ENCODE measurements at places on chromosomes 16 and 17. TPM values are rescaled to one million over a fixed set of nuclear protein-coding genes. Genes with fewer than 3 reads are reported as not detected.

DNA sequence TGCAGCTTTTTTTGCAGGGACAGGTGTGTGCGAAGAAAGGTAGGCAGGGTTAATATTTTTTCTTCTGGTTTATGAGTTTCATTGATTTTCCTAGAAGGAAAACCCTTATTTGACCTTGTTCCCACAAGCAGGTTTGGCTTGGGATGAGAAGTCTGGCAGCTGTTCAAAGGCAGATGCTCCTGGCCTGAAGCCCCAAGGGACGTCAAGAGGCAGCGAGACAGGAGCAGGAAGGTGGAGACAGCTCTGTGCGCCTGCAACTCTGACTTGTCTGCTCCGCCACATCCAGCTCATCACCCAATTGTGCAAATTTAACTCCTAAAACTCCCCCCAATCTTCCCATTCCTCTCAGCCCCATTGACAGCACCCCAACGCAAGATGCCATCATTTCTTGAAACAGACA, 136.8 kb upstream of the XYLT1 start:
- DNase-seq = no peak

The CSH2 gene
- polyA plus RNA-seq = 0.06 TPM

DNA sequence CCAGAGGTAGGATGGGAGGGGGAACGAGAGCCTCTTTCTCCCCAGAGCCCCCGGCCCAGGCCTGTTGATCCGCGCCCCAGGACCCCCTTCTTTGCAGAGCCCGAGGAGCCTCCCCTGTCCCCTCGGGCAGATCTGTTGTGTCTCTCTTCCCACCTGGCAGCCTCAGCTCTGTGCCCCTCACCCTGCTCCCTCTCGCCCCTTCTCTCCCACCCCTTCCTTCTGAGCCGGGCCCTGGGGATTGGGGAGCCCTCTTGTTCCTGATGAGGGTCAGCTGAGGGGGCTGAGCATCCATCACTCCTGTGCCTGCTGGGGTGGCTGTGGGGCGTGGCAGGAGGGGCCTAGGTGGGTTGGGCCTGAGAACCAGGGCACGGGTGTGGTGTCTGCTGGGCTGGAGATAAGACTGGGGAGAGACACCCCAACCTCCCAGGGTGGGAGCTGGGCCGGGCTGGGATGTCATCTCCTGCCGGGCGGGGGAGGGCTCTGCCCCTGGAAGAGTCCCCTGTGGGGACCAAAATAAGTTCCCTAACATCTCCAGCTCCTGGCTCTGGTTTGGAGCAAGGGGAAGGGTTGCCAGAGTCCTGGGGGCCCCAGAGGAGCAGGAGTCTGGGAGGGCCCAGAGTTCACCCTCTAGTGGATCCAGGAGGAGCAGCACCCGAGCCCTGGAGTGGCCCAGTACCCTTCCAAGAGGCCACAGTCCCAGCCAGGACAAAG, 65.4 kb downstream of the MRC2 start:
- no peak for DNase-seq

The KRT27 gene
- polyA plus RNA-seq = not detected

DNA sequence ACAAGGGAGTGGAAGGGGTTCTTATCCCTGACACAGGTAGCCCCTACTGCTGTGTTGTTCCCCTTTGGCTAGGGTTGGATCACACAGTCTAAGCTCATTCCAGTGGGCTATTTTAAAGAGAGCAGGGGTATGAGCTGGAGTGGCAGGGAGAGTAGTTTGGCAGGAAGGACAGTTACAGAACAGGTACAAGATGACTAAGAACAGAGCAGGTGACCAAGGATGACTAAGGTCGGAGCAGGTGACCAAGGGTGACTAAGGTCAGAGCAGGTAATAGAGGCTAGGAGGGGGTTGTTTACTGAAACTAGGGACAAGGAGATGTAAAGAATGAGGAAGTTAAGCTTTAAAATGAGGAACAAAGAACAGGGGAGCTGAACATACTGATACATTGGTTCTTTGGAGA, 58.8 kb downstream of the UTP18 start:
- DNase-seq = no peak

The EVPLL gene
- polyA plus RNA-seq = not detected

GRCh38 chr17:13601776-13602551, at the start of gene HS3ST3A1:
Gene HS3ST3A1, minus strand, starts transcription at chr17:13601929. Its CDS starts 800 bp downstream, at chr17:13601129.
- no peak for DNase-seq

DNA sequence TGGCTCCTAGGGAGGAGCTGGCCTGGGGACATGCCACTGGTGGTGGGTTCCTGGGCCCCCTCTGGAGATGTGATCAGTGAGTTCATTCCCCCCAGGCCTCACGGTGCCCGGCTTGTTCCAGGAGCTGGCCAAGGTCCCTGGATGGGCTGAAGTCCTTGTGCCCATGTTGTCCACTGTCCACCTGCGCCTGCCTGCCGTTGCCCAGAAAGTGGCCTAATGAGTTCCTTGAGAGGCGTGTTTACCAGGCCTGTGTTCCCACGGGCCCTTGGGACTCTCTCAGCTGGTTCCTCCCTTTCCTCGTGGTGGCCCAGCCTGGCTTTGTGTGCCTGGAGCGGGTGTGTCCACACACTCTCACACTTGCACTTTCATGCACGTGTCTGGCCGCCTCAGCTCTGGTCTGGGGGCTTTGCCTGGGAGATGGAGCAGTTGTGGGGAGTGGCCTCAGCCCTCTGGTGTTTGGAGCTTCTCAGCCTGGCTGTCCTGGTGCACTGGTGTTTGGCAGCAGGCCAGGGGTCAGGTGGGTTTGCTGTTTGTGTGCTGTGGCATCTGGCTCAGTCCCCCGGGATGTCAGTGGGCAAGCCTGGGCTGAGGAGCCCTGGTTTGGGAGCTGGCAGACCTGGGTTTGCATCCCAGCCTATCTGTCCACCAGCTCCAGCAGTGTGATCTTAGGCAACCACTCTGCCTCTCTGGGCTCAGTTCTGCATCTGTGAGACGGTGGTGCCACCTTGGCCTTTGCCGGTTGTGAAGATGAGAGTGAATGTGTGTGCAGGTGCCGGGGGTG, 18.0 kb downstream of the ADCY7 start:
- DNase-seq = no peak

DNA sequence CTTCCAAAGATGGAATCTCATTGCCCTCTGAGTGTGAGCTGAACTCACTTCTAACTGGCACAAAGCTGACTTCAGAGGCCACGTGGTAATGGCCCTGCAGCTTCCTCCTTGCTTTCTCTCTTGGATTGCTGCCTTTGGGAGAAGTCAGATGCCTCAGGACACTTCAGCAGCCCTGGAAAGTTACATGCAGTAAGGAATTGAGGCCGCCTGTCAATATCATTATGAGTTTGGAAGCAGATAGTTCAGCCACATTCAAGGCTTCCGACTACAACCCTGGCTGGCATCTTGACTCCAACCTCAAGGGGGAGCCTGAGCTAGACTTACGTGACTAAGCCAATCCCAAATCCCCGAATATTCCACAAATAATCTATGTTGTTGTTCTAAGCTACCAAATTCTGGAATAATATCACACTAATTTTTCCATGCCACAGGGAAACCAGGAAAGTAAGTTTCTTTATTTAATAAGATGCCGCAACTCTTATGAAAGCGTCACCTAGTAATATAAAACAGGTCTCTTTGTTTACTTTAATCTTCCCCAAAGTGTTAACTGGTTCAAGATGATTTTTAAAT, 13.6 kb downstream of the CEP20 start:
- peak; percentile 36 for DNase-seq

The GP1BA gene
- 1.5 TPM for polyA plus RNA-seq

The SEPTIN12 gene
- not detected for polyA plus RNA-seq

All from large intestine (tissue), 12 donors.